ENCODE measurements at places on chromosomes 12 and 14. TPM values are rescaled to one million over a fixed set of nuclear protein-coding genes. Genes with fewer than 3 reads are reported as not detected.

DNA sequence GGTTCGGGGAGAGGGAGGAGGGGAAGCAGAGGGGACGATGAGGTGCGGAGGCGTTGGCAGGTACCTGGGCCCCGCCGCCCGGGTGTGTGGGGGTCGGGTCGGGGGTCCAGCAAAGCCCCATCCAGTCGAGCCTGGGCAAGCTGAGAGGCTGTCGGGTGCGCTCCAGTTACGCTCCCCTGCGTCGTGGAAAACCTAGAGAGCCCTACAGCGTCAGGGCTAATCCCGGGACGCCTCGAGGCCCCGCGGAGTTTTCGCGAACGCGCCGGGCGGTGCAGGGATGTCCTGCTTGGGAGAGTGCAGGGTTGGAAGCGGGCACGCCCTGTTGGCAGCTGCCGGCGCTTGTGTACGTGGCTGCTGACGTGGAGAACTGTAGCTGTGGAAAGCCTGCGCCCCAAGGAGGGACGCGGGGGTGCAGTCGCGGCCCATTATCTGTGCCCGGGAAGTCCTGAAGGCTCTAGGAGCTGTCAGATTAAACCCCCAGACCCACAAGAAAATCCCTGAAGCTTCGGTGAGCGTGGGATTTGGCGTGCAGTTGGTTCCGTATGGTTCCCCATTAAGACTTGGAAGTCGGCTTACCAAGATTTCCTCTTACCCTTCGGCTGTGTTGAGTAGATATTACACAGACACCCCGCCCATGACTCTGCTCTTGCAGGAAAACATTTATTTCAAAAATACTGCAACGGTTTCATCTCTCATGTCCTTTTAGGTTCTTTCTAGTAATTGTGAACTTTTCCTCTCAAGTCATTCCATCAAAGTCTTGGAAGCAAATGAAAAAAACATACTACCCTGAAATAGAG lies 11.3 kb upstream of the SLC38A2 start:
- peak; percentile 62 for DNase-seq

GRCh38 chr14:91349481-91350074 lies 68.0 kb downstream of the CCDC88C start:
- DNase-seq = no peak

The SOAT2 gene
- total RNA-seq = 0.17 TPM

GRCh38 chr12:15721316-15722115 lies 67.7 kb downstream of the EPS8 start:
- no peak for DNase-seq

DNA sequence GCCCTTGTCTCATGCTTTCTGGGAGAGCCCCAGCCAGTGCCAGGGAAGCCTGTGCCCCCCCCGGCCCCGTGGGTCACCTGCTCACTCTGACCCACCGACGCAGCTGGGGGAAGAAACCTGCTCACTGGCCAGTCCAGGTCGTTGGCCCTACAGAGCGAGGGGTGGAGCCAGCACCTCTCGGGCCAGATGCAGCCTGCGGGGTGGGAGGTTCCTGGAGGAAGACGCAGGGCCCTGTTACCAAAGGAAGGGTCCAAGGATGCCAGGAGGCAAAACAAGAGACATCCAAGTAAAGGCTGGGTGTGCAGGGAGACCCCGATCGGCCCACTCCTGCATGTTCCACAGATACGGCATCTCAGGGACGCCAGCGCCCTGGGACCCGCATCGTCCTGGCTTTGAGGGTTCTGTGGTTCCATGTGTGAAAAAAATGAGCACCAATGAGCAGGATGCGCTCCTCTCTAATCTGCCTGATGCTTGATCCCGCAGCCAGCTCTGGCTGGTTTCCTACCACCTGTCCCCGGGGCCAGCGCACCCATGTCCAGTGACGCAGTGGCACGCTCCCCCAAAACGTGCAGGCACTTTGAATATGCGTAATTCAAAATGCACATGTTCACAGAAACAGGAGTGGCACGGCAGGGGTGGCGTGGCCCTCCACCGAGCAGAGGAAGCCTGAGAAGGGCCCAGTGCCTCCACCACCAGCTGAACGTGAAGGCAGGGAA lies 66.0 kb upstream of the GALNT9 start:
- no peak for DNase-seq

The CLEC14A gene
- 0.10 TPM for total RNA-seq

Measured in HCT116 (cell line).